ENCODE measurements at places on chromosomes 12 and 14.
A peak's percentile ranks its signal among the peaks of the same experiment; 100 is the strongest.

DNA sequence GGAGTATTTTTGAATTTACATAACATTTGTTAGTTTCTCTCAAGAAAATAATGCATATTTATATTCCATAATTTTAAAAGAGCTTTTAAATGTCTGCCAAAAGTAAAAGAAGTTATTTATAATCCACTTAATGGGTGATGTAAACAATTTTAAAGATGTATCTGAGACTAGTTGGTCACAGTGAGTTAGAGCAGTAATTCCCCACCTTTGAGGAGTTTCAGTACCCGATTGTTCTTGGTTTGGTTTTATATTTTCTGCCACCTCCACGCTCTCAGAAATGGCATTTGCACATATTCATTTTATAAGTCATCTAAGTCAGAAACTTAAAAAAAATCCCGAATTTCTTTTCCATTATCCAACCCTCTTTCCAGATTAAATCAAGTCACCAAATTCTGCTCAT lies 153.2 kb downstream of the SLC35F4 start:
- DNase-seq = no peak

GRCh38 chr12:79454338-79454843 lies 236.4 kb downstream of the PAWR start:
- DNase-seq = no peak

GRCh38 chr12:52253391-52254179 lies 20.5 kb downstream of the KRT7 start:
- no peak for DNase-seq

DNA sequence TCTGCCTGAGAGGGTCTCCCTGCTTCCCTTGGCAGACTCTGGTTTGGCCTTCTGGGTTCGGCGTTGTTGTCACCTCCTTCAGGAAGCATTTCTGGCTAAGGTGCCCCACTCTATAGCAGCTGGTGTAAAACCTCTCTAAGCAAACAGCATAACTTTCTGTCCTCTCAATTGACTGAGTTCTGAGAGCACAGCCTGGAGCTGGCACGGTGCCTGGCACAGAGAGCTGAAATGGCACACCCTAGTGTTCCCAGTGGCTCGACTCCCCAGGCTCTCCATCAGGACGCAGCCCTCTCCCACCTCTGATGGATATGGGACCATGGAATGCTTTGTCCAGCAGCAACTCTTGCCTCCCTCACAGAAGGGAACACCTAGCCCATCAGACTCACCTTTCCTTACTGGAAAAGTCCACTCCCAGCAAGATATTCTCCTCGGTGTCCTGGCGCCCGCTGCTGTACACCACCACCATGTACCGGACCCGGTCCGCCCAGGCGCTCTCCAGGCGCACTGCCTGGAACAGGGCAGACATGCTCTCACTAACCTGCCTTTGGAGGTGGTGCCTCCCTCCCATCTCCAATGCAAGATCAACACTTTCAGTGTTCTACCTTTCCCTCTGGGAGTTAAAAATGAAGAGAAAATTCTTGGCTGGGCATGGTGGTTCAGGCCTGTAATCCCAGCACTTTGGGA lies 40.6 kb downstream of the SSH1 start:
- DNase-seq = no peak

DNA sequence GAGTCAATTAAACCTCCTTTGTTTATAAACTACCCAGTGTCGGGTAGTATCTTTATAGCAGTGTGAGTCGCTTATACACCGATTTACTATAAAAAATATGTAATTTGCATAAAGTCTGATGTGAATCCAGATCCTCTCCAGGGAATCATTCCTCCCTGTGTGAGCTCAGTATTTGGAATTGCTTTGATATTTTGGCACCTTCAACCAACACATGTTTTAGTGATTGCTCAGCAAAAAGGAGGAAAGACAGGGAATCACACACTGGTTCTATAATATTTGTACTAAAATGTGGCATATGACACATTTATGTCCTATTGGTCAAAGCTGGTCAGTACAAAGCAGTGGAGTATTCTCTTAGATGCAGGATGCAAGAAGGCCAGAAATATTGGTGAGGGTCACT lies 703.9 kb upstream of the ATXN7L3B start:
- no peak for DNase-seq

DNA sequence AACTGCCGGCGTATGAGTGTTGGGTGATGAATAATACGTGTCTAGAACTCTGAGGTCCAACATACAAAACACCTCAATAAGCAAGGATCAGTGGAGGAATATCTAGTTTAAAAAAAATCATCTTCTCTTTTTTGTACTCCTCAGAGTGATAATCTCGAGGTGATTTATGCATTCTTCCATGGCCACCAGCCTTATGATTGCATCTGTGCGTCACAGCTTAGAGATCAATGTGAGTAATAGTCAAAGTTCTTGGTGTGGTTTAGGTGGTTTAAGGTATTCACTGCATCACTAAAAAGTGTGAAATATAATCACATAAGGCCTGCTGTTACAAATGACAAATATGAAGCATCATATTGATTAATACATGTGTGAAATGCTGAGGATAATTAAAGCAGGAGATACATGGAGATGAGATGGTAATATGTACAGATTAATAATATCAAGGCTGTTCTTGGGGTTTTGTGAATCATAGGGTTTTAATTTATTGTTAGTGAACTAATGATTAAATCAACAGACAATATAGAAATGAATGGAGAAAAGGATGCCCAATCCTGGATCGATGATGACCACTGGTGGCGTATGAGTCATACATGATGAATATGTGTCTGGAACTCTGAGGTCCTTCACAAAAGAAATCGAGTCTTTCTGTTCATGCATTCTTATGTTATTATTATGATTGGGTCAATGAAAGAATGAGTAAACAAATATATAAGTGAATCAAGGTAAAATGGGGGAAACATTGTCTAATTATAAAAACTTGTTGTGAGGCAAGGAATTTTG lies 68.8 kb upstream of the RTL1 start:
- DNase-seq = no peak

DNA sequence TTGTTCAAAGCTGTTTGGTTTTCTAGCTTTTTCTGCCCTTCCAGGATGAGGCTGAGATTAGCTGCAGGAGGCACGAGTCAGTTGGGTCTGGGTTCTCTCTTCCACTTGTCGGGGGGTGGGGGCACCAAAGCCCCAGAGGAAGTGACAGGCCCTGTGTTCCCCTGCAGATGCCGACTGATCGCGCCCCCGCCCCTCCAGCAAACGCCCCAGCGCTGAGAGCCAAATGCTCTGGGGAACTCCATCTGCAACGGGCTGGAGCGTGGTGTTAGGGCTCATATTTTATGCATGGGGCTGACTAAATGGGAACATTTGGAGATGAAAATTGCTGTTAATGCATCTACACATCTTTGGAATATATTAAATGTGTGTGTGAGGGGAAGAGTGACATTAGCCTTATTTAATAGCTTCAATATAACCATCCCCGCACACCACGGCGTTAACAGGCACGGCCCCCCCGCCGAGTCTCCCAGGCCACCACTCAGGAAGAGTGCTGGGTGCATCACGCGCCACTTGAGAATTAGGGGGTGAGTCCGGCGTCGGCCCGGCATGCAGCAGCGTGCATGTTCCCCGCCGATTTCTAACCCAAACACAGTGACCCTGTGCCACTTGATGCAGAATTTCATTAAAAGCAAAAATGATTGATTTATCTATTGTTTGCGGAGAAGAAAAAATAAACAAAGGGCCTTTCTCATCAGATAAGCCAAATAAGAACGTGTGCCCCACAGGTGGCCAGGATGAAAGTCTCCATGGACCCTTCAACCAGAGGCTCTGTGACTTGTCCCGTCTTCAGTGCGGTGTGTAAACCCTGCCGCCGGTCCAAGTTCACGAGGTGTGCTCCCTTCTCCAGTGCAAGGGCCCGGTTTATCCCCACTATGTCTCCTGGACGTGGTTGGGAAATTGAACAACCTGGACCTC lies 165.0 kb upstream of the RTL1 start:
- DNase-seq = no peak

DNA sequence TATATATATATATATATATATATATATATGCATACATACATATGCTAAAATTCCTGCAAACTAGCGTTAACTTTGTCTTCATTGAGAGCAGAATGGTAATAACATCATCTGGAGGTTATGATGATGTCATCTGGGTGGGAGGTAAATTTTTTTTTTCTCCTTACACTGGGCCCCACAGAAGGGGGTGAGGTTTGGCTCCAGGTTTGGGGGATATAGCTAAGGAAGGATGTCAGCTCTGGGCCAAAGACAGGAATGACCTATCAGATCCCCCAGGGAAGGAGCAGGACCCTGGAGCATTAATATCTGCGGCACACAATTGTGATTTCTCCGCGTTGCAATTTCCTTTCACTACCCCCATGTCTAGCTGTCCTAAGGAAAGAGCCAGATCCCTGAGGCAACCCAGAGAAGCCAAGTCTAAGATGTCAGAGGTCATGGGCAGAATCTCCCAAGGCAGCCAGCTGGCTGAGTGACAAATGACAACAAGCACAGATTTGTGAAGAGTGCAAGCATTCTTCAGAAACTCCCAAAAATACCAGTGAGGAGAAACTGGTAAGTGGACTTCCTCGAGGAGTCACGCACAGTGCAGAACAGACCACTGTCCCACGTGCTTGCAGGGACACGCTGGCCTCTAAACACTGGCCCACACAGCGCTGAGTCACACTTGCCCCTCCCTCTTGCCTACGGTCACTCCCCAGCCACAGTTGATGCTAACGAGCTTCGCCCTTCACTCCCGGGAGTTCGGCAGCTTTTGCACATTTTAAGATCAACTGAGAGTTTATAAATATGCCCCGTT lies 9.9 kb downstream of the UBC start:
- no peak for DNase-seq

DNA sequence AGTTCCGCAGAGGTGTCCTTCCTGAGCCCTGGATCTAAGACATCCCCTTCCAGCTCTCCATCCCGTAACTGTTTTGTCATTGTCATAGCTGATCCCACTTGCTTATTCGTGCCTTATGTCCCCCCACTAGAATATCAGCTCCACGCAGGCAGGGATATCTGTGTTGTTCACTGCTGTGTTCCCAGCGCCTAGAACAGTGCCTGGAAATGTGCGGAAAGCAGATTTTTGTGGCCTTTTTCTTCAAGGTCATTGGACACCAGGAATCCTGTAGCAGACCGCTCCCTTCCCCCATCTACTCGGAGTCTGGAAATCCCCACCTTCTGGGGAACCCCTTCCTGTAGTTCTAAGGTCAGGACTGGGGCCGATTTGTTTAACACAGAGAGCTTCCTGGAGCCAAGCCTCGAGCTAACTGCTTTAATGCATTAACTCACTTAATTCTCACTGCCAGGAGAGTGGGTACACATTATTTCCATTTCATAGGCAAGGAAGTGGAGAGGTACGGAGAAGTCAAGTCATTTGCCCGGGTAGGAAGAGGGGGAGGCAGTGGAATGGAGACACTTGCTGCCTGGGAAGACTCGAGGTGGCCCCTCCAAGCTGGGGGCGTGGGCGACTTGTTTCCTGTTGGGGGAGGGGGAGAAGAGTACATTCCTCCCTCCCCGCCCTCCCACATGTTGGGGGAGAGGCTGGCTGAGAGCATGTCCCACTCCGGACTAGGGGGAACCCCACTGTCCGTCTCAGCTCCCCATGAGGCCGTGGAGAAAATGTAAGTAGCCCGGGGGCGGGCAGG lies 1.2 kb upstream of the SH2B3 start:
- peak; percentile 65 for DNase-seq

- DNase-seq = peak; percentile 78
Measured at GRCh38 chr12:751192-751998, 984 bp upstream of the WNK1 start.
